ENCODE measurements at places on chromosomes 3 and 15. TPM values are rescaled to one million over a fixed set of nuclear protein-coding genes. Genes with fewer than 3 reads are reported as not detected.

Gene SNTN
- total RNA-seq = not detected

Gene GCSAM
- under 0.01 TPM for total RNA-seq

Gene GOLGA6D
- total RNA-seq = under 0.01 TPM

Gene MORF4L1
- total RNA-seq = 276 TPM

Gene ATP13A5
- not detected for total RNA-seq

Gene TRAT1
- not detected for total RNA-seq

Gene SLC6A1
- total RNA-seq = not detected

Gene GLCE
- 11.6 TPM for total RNA-seq

Gene FOXL2NB
- total RNA-seq = 0.57 TPM

Gene SH2D7
- total RNA-seq = not detected

Gene CCDC51
- total RNA-seq = 44.0 TPM

Gene PLA2G4F
- 6.5 TPM for total RNA-seq

Gene ISG20
- 4.8 TPM for total RNA-seq

Gene NR1I2
- total RNA-seq = under 0.01 TPM

Gene CCDC191
- 2.8 TPM for total RNA-seq

Gene C2CD4A
- total RNA-seq = 3.0 TPM

Gene GRAMD1C
- total RNA-seq = 1.0 TPM

Gene ONECUT1
- not detected for total RNA-seq

Gene STAB1
- total RNA-seq = 0.07 TPM

Gene PLA2G4B
- total RNA-seq = 6.6 TPM

Gene LTF
- total RNA-seq = under 0.01 TPM

Gene CIDEC
- not detected for total RNA-seq

Gene CCDC54
- total RNA-seq = not detected

Gene TBCCD1
- 15.1 TPM for total RNA-seq

Gene CTXND1
- not detected for total RNA-seq

Gene ANKUB1
- 4.1 TPM for total RNA-seq

Gene SUCNR1
- not detected for total RNA-seq

Measured in nasal cavity respiratory epithelium epithelial cell of viscerocranial mucosa (primary cell).